ENCODE measurements at places on chromosomes 2 and 18.

DNA sequence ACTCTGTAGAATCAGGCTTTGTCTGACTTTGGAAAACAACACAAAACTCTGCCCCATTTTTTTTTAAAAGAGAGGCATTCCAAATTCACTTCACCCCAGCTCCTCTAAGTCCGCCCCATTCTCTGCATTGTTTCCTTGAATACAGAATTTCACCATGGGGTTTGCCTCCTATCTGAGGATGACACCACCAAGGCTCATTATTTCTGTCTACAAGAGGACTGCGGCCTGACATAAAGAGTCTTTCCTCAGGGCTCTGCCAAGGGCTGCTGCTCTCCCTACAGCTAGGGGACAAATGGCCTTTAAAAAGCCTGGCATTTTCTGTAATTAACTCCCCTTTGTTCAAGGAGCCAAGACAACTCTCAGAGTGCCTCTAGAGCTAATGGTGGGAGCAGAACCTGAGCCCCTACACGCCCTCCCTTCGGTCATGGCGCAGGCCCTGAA is 4.6 kb downstream of the CHST10 start:
- H3K36me3 ChIP-seq = peaks cover 31% of the 10 kb centered on the region
- H3K27ac ChIP-seq = no peak overlapping the region
- H3K4me1 ChIP-seq = peaks cover 65% of the 10 kb centered on the region
- no peak for DNase-seq
- no peak overlapping the region for H3K4me3 ChIP-seq

- peaks cover 15% of the 10 kb centered on the region for H3K27me3 ChIP-seq
- no peaks in the 10 kb centered on the region for H3K36me3 ChIP-seq
- no peak for DNase-seq
- H3K4me3 ChIP-seq = no peak overlapping the region
- peaks cover 4% of the 10 kb centered on the region for H3K4me1 ChIP-seq
Observed at GRCh38 chr2:176518823-176519222, 249.6 kb downstream of the MTX2 start.

GRCh38 chr2:11998626-11999378 is 252.4 kb downstream of the LPIN1 start:
- no peaks in the 10 kb centered on the region for H3K4me1 ChIP-seq
- H3K27ac ChIP-seq = no peak overlapping the region
- H3K36me3 ChIP-seq = no peaks in the 10 kb centered on the region
- no peaks in the 10 kb centered on the region for H3K27me3 ChIP-seq

- peaks cover 7% of the 10 kb centered on the region for H3K27me3 ChIP-seq
- no peak for DNase-seq
- no peaks in the 10 kb centered on the region for H3K4me1 ChIP-seq
- no peak overlapping the region for H3K27ac ChIP-seq
Observed at GRCh38 chr2:26890341-26891000, 42.5 kb downstream of the DPYSL5 start.

DNA sequence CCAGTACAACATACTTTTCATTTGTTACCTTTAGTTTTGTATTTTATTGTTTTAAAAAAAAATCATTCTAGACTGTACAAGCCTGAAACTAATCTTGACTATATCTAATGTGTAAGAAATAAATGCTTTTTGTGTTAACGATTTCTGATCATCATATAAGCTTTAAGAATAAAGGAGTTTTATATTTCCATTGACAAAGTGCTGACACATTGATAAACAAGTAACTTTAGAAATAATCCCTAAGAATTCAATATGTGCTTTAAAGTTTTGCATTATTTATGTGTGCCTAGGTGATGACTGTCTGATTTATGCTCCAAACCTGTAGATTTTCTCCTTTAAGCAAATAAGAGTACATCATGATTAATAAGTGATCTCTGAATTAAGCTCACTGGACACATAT is 247.2 kb upstream of the BOD1L2 start:
- no peak overlapping the region for H3K27ac ChIP-seq
- DNase-seq = no peak
- no peak overlapping the region for H3K4me3 ChIP-seq

- peaks cover 4% of the 10 kb centered on the region for H3K27me3 ChIP-seq
- DNase-seq = no peak
- no peaks in the 10 kb centered on the region for H3K36me3 ChIP-seq
- H3K4me1 ChIP-seq = no peaks in the 10 kb centered on the region
- no peak overlapping the region for H3K27ac ChIP-seq
Observed at GRCh38 chr2:212974692-212975091, 176.7 kb downstream of the IKZF2 start.

GRCh38 chr18:73948497-73948896 is 199.1 kb downstream of the FBXO15 start:
- H3K36me3 ChIP-seq = no peaks in the 10 kb centered on the region
- H3K4me1 ChIP-seq = peaks cover 32% of the 10 kb centered on the region
- peak overlapping the region; percentile 77 for H3K27ac ChIP-seq
- H3K27me3 ChIP-seq = peaks cover 4% of the 10 kb centered on the region

DNA sequence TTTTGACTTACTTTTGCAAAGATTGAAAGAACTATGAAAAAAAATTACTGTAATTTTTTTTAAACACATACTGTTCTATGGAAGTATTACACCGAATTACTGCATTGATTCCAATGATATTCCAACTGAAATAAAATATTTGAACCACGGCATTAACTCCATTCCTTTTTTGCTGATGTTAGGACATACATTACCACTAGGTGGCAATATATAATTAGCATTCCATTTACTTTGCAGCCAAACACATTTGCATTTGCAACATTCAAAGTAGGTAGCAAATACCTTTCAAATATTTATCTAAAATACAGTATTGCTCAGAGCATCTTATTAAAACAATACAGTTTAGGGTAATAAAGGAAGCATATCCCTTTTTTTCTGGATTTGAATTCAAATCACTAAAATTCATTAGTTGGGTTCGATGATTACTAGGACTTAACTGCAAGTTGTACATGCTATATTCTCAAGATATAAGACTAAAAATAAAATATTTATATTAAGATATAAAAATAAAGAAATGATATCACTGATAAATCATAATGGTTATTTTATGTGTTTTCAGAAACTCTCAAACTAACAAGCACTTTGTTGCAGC is 31.3 kb downstream of the LANCL1 start:
- no peaks in the 10 kb centered on the region for H3K27me3 ChIP-seq
- no peak for DNase-seq
- H3K4me3 ChIP-seq = no peak overlapping the region

DNA sequence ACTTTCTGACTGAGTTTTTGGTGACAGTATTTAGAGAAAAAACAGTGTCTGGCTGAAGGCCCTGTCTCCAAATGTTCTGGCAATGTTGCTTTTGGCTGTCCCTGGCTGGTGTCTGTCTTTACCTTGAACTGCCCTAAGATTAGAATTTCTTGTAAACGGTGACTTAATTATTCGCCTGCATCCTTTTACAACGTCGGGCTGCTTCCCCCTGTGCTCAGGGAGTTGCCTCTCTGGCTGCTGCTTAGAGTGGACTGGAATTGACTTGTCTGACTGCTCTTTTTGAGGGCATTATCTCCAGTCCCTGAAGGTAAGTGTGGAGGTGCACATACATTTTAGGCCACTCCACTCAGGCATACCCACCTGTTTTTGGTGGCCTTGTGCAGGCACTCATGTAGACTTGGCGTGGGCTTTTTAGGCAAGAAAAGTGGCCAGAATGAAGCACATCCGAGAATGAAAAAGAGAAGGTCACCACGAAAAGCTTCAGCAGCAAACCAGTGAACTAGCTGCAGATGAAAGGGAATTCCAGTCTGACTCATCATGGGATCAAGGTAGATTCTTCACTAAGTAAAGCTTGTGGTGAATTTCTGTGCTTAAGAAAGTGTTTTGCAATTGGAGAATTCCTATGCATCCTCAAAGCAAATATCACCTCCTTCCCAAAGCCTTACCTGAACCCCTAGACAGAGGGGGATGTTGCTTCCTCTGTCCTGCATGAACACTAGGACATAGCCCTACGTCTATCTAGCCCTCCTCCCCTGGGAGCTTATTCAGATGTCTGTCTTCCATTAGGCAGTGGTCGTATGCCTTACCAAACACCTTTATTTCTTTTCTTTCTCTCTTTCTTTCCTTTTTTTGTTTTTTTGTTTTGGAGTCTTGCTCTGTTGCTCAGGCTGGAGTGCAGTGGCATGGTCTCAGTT is 230.3 kb upstream of the TRIB2 start:
- H3K27me3 ChIP-seq = no peaks in the 10 kb centered on the region
- H3K27ac ChIP-seq = no peak overlapping the region
- H3K36me3 ChIP-seq = no peaks in the 10 kb centered on the region
- H3K4me1 ChIP-seq = peaks cover 36% of the 10 kb centered on the region
- DNase-seq = no peak

- peak within 1 kb of the TSS; percentile 36 for H3K4me3 ChIP-seq
- peaks cover 3% of the 10 kb centered on the region for H3K27me3 ChIP-seq
- no peaks in the 10 kb centered on the region for H3K36me3 ChIP-seq
- DNase-seq = peak; percentile 58
- peak within 1 kb of the TSS; percentile 6 for H3K27ac ChIP-seq
Observed at GRCh38 chr2:202072737-202073401, at the start of gene KIAA2012. Gene KIAA2012 (plus strand): TSS chr2:202073255. CDS start chr2:202073628, 373 bp downstream.

GRCh38 chr2:48756289-48756688 is 765 bp upstream of the LHCGR start:
- H3K27ac ChIP-seq = no peak overlapping the region
- no peak for DNase-seq
- H3K36me3 ChIP-seq = no peaks in the 10 kb centered on the region
- H3K27me3 ChIP-seq = peaks cover 48% of the 10 kb centered on the region

DNA sequence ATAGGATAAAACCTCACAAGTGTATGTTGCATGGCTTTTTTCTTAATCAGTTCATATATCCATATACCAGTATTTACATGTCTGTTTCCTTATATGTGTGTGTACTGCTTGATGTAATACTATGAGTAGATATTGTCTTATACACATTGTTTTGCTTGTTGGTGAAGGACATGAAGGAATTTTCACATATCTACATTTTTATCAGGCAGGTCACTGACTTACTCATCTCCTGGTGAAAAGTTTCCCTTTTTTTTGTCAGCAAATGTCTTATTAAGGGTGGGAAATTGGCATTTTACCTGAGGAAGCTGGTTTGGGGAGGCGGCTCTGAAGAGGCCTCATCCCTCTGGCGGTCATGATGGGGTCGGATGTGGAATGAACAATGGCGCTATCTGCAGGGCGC is 61.4 kb upstream of the LYPD1 start:
- H3K4me1 ChIP-seq = peaks cover 6% of the 10 kb centered on the region
- H3K4me3 ChIP-seq = no peak overlapping the region
- H3K27me3 ChIP-seq = no peaks in the 10 kb centered on the region
- H3K36me3 ChIP-seq = no peaks in the 10 kb centered on the region
- DNase-seq = no peak
- H3K27ac ChIP-seq = no peak overlapping the region

DNA sequence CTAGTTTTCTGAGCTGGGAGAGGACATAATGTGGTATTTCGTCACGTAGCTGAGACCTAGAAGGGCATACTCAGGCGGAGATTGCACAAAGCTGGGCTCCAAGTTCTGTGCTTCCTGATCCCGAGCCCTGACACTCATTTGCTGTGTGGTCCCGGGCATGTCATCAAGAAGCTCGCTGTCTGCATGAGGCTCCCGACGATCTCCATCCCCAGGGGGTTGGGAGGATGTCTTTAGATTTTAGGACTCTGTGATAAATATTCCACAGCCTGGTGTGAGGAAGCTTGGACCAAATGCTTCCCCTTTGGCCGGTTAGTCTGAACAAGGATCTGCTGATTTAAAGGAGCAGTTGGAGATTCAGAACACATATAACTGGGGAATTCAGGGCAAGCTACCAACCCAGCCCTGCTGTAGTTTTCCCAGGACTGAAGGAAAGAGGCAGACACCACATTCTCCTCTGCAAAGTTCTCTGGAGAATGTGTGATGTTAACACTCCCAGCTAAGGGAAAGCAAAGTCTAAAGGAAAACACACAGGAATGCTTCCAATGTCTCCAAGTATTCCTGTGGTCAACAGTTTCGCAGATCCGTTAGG is 2.3 kb downstream of the KCNE4 start:
- no peaks in the 10 kb centered on the region for H3K36me3 ChIP-seq
- peaks cover 6% of the 10 kb centered on the region for H3K27me3 ChIP-seq

GRCh38 chr2:88355486-88355885 is 97.0 kb downstream of the FOXI3 start:
- no peak for DNase-seq
- H3K4me1 ChIP-seq = peaks cover 5% of the 10 kb centered on the region
- H3K27me3 ChIP-seq = peaks cover 27% of the 10 kb centered on the region
- H3K4me3 ChIP-seq = no peak overlapping the region
- peaks cover 5% of the 10 kb centered on the region for H3K36me3 ChIP-seq

DNA sequence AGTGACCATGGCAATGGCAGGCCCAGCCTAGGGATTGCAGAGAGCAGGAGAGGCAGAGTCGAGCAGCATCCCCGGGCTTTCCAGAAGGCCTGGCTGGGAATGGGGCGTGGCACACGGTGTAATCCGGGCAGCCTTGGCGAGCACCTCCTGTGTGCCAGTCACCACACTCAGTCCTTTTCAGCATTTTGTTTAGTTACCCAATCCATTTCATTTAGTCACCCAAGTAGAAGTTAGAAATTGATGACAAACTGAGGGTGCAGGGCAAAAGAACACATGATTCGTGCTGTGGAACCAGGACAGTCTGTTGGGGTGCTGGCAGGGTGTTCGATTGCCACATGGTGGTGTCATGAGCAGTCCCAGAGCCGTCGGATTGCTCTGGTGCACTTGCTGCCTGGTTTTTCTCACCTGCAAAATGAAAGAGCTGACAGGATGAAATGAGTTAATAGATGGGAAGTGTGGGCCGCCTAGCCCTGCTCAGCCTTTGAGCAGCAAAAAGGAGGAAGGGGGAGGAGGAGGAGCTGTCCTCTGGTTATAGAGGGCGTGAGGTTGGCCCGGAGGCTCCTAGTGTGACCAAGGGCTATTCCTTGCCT is 299.4 kb downstream of the AGAP1 start:
- no peak for DNase-seq
- no peak overlapping the region for H3K4me3 ChIP-seq
- H3K27me3 ChIP-seq = no peaks in the 10 kb centered on the region
- H3K4me1 ChIP-seq = peaks cover 4% of the 10 kb centered on the region
- H3K36me3 ChIP-seq = no peaks in the 10 kb centered on the region

DNA sequence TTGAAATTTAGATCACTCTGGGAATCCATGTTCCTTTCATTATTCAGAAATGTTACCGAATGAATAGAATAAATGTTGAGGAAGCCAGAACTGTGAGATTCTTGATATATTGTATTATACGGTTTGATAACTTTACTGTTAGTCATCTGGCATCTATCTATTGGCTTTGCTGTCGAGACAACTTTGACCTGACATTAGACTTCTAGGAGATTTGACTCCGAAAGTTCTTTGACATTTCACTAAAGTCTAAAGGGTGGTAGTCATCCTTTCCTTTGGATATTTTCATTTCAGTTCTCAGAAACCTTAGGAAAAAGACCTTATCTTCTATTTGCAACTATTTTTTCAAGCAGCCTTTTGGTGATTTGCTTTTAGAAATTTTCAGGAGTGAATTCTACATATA is 1.9 kb downstream of the BMPR2 start:
- H3K27ac ChIP-seq = no peak overlapping the region
- peaks cover 45% of the 10 kb centered on the region for H3K4me1 ChIP-seq
- no peaks in the 10 kb centered on the region for H3K27me3 ChIP-seq
- DNase-seq = no peak
- H3K4me3 ChIP-seq = peak overlapping the region; percentile 99
- H3K36me3 ChIP-seq = peaks cover 15% of the 10 kb centered on the region

GRCh38 chr2:137348301-137348700 is 583.0 kb downstream of the THSD7B start:
- no peaks in the 10 kb centered on the region for H3K36me3 ChIP-seq
- DNase-seq = no peak
- no peaks in the 10 kb centered on the region for H3K27me3 ChIP-seq

All from nephron progenitor cell (in vitro differentiated cells).